ENCODE measurements at places on chromosomes 5 and 9.

- DNase-seq = no peak
Observed at GRCh38 chr9:135296735-135297455, 182.7 kb upstream of the PPP1R26 start.

DNA sequence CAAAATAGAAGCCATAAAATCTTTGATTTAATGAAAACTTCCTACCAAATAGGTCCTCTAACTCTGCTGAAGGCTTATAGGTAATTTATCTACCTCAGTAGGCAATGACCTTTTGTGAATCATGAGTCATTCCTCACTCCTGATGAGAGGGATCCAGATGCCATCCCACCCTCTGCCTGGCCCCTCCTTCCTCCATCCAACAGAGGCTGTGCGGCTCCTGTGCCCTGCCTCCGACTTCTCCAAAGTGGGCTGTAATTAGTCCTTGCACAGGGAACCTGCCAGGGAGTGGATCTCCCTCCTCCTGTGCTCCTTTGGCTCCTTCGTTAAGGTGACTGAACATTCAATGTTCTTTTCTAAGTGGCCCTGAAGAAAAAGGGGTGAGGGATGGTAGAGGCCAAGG lies 213.9 kb upstream of the TBCA start:
- DNase-seq = no peak

DNA sequence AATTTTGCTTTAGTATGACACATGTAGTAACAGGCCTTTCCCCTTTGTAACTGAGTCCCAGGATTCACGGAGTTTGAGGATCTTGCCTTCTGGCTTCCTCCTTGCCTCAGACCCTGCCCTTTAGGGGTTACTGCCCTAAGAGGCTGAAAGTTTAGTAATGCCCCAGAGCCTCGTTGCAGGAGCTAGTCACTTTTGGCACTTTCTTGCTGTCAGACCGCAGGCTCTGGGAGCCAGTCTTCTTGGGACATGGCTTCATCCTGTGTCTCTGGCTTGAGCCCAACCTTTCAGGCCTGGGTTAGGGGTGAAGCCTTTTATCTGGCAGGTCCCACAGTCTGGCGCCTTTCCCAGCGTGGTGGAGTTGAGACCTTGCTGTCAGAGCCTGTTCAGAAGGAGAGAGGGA lies 185.6 kb upstream of the DMRT1 start:
- DNase-seq = peak; percentile 48

DNA sequence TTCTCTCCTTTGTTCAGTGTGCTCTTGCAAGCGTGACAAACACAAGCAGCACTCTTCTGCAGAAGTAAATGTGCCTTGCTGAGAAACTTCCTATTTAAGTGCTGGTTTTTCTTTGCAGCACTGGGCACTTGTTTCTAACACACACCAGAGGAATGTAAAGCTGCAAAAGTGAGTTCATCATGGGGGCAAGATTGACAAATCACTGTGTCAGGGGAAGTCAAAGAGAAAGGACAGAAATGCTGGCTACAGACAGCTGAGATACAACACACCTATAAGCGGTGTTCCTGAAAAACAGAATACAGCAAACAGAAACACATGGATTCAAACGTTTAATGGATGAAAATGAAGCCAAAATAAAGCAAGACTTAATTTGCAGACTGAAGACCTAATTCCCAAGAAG lies 19.6 kb downstream of the ROR2 start:
- no peak for DNase-seq

- peak; percentile 13 for DNase-seq
Observed at GRCh38 chr5:97041239-97041638, 101.2 kb downstream of the LIX1 start.

GRCh38 chr5:87002485-87002884 lies 265.2 kb upstream of the RASA1 start:
- no peak for DNase-seq

- peak; percentile 30 for DNase-seq
Observed at GRCh38 chr5:102223542-102224477, 72.3 kb downstream of the SLCO4C1 start.

- peak; percentile 99 for DNase-seq
Observed at GRCh38 chr5:109455598-109456096, 45.9 kb upstream of the PJA2 start.

- DNase-seq = no peak
Observed at GRCh38 chr5:109643791-109644350, 45.9 kb upstream of the MAN2A1 start.

- DNase-seq = no peak
Observed at GRCh38 chr5:82586181-82586580, 308.0 kb upstream of the RPS23 start.

- no peak for DNase-seq
Observed at GRCh38 chr5:78016863-78017529, 240.9 kb upstream of the TBCA start.

DNA sequence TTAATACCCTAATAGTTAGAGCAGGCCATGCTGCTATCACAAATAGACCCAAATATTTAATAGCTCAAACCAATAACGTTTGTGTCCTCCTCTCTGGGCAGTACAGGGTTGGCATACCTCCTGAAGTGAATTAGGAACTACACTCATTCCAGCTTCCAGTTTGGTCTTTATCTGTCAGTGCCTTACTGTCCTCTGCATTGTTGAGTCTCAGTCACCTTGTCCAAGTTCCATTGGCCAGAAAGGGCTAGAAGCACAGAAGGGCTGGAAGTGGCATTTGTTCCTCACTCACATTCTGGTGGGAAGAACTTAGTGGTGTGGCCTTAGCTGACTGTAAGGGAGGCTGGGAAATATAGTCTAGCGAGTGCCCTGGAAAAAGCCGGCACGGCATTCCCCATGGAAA lies 11.2 kb downstream of the FXN start:
- DNase-seq = no peak

GRCh38 chr5:132456296-132456986 lies 34.1 kb downstream of the IRF1 start:
- peak; percentile 51 for DNase-seq

GRCh38 chr9:109857336-109857735 lies 77.3 kb downstream of the PALM2AKAP2 start:
- DNase-seq = no peak

DNA sequence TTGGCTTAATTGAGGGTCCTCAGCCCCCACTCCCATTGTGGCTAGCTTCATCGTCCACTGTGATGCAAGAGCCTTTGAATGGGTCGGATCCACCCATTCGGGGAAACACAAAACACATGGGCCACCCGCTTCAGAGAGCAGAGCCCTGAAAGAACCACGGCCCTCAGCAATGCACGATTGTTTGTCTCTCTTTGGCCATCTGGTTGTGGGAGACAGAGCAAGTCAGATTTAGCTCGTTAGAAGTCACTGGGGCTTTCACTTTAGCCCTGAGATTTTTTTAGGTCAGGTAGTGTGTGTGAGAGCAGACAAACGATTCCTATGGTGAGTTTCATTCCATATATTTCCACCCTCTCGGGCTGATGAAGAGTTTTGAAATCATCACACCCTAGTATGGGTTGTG lies 12.9 kb upstream of the COL15A1 start:
- no peak for DNase-seq

DNA sequence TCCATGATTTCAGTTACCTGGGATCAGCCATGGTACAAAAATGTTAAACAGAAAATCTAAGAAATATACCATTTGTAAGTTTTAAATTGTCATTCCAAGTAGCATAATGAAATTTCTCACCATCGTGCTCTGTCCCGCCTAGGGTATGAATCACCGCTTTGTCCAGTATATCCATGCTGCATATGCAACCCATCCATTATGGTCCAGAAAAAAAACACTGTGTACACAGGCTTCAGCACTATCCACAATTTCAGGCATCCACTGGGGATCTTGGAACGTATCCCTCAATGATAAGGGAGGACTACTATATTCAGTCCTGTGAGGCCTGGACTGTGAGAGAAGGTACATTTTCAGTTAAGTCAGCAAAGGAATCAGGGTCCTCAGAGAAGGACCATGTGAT lies 37.6 kb upstream of the HNRNPA0 start:
- DNase-seq = no peak

- no peak for DNase-seq
Observed at GRCh38 chr5:73899055-73899454, 273.1 kb downstream of the ARHGEF28 start.

GRCh38 chr9:127899128-127899943 lies at the start of gene ST6GALNAC6:
TSS of gene ST6GALNAC6 (minus strand) at chr9:127899603. CDS start at chr9:127897981, 1,622 bp downstream.
- DNase-seq = peak; percentile 62

DNA sequence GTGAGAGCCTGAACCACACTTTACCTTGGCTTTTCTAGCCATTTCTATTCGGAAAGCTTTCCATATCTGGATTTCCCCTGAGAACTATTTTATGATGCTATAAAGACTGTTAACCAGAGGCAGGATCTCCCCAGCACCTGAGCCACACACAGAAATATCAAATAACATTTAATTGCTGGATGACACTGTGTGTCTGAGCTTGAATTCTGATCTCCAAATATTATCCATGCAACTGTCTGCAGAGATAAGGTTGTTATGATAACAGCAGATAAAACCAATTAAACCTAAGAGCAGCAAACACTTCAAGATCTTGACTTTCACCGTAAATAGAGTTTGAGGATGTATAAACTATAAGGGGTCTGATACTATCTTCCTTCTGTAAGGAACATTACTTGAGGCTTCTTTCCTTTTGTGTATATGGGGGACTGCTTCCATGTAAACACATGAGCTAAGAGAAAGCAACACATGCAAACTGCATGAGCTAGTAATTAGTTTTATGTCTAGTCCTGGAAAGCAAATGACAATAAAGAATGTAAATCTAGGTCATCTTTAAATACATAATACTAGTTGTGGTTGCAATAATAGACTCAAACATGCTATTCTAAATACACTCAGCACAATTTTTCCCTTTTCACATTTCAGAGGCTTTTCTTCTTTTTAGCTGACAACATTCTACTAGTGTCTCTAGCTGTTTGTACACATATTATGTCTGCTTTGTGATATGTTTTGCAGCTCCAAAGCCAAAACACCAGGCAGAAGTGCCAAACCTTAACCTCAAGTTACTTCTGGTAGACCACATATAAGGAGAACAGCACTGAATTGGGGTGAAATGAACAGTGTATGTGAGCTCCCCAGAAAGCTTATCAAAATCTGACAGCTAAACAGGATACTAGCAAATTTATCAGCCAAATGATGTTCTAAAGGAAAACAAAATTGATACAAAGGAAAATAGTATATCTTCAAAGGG lies 136.5 kb downstream of the EFNA5 start:
- DNase-seq = no peak

DNA sequence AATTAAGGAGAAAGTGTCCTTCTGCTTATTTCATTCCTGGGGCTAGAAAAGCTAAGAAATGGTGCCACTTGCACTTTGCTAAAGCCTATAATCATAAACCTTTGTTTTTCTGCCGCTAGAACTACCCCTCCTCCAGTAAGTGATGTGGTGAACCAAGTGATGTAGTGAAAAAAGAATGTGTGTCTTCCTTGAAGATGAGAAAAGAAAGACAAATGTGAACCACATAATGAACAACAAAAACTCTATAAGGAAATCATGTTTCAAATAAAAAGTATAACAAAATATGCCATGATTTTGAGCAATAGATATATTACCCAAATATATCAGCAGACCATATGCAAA lies 179.0 kb upstream of the SGCD start:
- DNase-seq = no peak

- DNase-seq = no peak
Observed at GRCh38 chr9:92887880-92888338, 10.1 kb upstream of the ZNF484 start.

DNA sequence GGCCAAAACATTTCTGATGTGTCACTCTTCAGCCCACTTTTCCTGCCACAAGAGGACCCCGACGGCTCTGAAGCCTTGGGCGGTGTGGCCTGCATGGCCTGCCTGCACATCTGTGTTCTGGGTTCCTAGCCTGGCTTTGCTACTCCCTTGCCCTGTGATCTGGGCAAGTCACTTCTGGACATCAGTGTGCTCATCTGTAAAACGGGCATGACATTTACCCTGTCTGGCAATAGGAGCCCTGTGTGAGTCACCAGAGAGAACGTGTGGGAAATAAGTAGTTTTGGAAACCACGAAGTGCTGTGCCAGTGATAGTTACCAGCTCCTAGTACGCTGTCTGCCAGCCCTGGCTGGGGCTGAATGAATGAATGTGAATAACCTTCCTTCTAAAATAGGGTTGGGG lies 90.8 kb downstream of the MACROH2A1 start:
- peak; percentile 9 for DNase-seq

DNA sequence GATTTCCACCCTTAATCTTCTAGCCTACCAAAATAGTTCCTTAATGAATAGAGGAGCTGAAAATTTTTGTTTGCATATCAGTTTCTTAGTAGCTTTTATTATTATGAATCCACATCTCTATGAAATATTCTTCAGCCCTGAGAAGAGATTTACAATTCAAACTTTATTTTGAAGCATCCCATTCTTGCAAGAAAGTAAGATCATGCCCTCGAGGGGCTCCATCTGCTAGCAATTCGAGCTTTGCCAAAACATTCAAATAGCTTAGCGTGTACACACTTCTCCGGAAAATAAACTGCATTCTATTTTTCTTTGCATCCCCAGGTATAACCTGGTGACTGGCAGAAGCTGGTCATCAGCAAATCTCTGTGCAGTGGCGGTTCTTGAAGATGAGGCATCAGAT lies 370.7 kb downstream of the MTRR start:
- no peak for DNase-seq

- peak; percentile 1 for DNase-seq
Observed at GRCh38 chr9:119861842-119862241, 492.6 kb upstream of the BRINP1 start.

- DNase-seq = peak; percentile 71
Observed at GRCh38 chr9:132235894-132236661, 74.2 kb downstream of the NTNG2 start.

- peak; percentile 52 for DNase-seq
Observed at GRCh38 chr9:117720555-117720954, 16.4 kb downstream of the TLR4 start.

GRCh38 chr5:16855485-16855884 lies 80.6 kb downstream of the MYO10 start:
- peak; percentile 61 for DNase-seq

DNA sequence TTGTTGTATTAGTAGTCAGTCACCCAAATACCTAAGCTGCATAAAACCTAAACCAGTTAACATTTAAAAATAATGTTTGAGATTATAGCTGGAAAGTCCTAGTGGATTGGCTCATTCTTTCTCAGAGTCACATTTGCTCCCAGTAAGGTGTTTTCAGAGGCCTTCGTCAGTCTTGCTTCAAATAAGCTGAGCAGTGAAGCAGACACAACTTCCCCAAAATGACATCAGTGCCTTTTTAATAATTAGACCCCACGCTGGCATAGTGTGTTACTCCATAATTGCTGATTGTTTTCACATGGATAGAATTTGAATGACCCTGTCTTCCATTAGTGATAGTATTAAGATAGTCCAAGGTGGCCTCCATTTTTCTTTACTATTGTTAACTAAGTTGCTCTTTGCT lies 245.8 kb downstream of the PJA2 start:
- DNase-seq = no peak

GRCh38 chr9:88197016-88197415 lies 58.7 kb upstream of the SPATA31C2 start:
- peak; percentile 52 for DNase-seq

DNA sequence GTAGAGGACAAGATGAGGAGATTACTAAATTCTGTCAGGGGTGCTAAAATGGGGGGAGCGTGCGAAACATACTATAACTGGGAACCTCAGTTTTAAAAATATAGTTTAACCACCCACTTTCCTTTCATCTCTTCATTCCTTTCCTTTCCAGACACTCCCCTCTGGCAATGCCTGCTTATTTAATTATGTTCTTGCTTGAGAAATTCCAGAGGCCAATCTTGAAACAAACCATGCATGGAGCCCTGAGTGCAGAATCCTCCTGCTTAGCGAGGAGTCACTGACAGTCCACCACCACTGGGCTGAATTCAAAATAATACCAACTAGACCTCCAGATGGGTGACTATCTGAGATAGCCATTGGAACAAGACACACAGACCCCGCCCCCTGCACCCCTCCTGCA lies 29.7 kb upstream of the C9orf72 start:
- no peak for DNase-seq

GRCh38 chr5:92401-93220 lies 643 bp downstream of the PLEKHG4B start:
- peak; percentile 4 for DNase-seq
